NCI-H1436 (cell line): ENCODE measurements at places on chromosomes 2 and 18.

GRCh38 chr18:77249569-77250500, at the start of gene GALR1:
Gene GALR1 (plus strand): TSS chr18:77249848. CDS start chr18:77250549, 701 bp downstream.
- DNase-seq = no peak

DNA sequence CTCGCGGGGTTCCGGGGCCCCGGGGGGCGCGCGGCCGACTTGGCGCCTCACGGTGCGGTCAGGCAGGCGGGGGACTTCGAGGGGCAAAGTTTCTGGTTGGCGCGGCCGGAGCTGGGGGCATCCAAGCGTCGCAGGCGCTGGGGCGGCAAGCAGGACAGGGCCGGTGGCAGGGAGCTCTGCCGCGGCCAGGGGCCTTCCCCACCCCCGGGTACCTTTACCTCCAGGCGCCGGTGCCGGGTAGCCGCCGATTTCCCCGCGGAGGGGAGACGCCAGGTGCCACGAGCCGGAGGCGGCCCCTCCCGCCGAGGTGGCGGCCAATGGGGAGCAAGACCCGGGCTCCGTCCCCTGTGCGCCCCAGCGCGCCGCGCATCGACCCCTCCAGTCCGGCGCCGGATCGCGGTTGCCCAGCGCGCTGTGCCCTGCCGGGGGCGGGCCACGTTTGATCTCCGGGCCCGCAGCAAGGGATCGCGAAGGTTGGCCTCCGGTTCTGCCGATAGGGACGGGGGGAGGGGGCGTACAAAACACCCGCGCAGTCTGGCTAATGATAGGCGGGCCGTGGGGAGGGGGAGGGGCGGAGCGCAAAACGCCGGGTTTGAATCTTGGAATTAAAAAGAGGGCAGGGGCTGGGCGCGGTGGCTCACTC, at the start of gene ST8SIA5:
Gene ST8SIA5, minus strand, starts transcription at position 495 of the 643 bp plus-strand sequence. CDS start 545 bp downstream, outside the sequence.
- DNase-seq = peak; percentile 67

GRCh38 chr2:241726459-241726858, 8.0 kb upstream of the D2HGDH start:
- DNase-seq = no peak

- DNase-seq = no peak
Observed at GRCh38 chr2:11239666-11240462, 84.6 kb downstream of the SLC66A3 start.

DNA sequence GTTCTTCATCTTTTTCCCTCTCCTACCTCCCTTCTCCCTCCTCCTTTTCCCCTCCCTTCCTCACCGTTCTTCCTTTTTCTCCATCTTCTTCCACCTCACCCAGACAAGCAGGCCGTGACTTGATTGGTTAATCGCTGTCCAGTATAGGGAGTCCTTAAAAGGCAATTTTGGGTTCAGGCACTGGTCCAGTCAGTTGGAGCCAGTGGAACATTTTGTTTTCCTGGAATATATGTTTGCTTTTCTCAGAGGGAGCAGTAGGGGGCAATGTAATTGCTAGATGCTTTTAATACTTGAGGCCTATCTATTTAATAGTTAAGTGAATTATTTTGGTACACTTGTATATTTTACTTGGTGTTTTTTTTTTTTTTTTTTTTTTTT, 15.0 kb downstream of the ELAC1 start:
- no peak for DNase-seq

DNA sequence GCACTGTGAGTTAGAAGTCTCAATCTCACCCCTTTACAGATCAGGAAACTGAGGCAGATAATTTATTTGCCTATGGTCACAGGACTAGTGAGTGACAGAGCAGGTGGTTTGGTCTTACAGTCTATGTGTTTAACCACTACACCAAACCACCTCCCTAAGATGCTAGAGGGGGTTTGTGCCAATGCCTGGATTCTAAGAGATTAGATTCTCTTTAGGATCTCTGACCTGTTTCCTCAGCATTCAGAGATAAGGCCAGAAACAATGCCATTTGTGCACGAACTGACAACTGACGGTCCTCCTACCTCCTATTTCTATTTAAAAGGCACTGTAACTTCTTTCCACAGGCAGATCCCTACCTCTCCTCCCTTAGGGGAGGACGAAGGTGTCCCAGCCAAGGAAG, 2.3 kb upstream of the SLC20A1 start:
- DNase-seq = no peak

GRCh38 chr2:107635883-107636282, 190.8 kb upstream of the RGPD4 start:
- DNase-seq = no peak

- no peak for DNase-seq
Observed at GRCh38 chr2:217655651-217656050, 347.1 kb downstream of the TNS1 start.

DNA sequence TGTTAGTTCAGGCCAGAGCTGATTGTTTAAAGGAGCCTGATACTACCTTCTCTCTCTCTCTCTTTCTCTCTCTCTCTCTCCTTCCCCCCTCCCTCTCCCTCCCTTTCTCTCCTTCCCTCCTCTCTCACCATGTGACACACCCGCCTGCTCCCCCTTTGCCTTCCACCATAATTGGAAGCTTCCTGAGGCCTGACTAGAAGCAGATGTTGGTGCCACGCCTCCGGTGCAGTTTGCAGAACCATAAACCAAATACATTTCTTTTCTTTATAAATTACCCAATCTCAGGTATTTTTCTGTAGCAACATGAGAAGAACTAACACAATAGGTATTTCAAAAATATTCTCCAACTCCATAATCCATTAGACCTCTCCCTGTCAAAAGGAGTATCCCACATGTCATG, 62.4 kb downstream of the ANKRD62 start:
- DNase-seq = no peak

GRCh38 chr18:26458526-26459232, 89.7 kb downstream of the KCTD1 start:
- no peak for DNase-seq

DNA sequence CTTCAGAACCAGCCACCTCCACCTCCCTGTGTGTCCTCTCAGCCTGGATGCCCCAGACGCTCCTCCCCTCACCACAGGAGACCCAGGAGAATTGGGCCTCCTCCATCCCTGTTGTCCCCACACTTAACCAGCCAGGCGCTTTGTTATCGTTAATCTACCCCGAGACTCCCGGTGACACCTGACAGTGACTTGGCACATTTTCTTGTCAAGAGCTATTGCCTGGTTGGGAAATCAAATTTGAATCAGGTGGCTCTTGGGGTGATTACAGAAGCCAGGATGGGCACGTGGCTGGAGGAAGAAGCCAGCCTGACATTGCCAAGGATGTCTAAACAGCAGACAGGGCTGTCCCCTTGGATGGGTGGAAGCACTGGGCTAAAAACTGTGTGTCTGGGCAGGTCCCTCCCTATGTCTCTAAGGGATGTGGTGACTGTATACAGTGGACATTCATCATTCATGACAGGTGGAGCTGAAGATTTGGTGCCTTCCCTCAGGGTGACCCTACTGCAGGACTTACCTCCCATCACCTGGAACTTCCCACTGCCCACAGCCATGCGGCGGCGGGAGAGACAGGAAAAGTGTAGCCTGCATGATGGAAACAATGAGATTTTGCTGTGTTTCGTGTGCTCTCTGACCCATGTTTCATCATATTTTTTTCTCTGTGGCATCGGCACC, 157.2 kb upstream of the CAPN13 start:
- peak; percentile 46 for DNase-seq

- DNase-seq = no peak
Observed at GRCh38 chr2:181953881-181954537, 31.6 kb upstream of the PPP1R1C start.

DNA sequence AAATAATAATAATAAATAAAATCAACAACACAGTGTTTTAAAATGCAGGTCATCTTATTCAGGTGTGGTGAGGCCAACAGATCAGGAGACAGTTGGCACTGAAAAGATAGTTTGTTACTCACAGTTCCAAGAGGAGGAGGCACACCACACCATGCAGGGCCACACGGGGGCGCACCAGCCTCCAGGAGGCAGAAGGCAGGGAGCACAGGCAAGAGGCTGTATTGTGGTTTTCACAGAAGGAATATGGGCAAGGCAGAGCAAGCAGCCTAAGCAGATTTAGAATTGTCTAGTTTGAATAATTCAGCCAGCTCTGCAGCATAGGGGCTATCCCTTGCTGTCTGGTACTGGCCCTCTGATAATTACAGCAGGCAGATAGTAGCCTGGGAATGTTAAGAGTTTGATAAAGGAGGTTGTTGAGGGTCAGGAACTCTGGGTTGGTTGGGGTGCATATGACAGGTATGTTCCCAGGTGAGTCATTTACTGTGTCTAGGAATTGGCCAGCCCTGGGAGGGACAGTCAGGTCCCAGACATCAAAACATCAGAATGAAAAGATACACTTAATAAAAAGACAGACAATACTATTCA, 31.3 kb downstream of the KIAA2012 start:
- no peak for DNase-seq

DNA sequence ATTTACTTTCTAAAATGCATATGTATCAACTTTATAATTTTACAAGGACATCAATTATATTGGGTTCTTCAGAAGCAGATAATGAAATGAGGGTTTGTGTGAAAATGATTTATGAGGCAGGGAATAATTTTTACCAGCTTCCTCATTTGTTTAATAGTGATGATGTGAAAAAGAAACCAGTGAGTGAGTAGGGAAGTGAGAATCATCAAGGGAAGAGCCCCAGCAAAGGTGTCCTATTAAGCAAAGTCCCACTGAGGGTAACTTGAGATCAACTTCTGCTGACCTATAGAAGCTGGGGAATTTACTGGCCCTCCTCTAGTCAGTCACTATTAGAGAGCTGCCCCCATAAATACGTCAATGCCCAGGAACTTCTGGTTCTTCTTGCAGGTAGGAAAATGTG, 266.8 kb upstream of the LYPD1 start:
- no peak for DNase-seq

GRCh38 chr2:155218292-155218924, 519.9 kb downstream of the KCNJ3 start:
- DNase-seq = no peak

GRCh38 chr18:1483385-1483784, 578.7 kb downstream of the ADCYAP1 start:
- no peak for DNase-seq

GRCh38 chr2:204292439-204292838, 252.8 kb upstream of the PARD3B start:
- DNase-seq = no peak

DNA sequence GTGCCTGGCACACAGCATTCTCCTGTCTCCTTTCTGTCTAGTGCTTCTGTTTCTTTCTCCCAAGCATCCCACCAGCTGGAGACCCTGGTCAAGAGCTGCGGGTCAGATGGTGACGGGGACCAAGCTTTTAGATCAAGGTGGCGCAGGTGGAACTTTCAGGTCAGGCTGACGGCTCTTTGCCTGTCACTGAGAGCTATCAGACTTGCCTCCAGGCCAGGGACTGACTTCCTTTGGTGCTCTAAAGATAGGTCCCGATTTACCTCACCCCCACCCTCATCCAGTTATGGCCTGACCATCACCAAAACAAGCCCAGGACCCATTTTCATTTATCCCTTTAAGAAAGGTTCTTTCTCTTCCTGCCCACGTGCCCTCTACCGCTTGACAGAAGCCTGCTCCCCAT, 1.2 kb upstream of the EMILIN1 start:
- no peak for DNase-seq

- DNase-seq = no peak
Observed at GRCh38 chr2:69299772-69300516, 87.1 kb downstream of the GFPT1 start.

- no peak for DNase-seq
Observed at GRCh38 chr2:222561151-222561550, 94.7 kb downstream of the FARSB start.

GRCh38 chr2:179850188-179850587, 11.2 kb downstream of the ZNF385B start:
- no peak for DNase-seq

GRCh38 chr2:69366-70344, 23.4 kb upstream of the FAM110C start:
- DNase-seq = no peak

- no peak for DNase-seq
Observed at GRCh38 chr2:36411962-36412444, 56.4 kb downstream of the CRIM1 start.

DNA sequence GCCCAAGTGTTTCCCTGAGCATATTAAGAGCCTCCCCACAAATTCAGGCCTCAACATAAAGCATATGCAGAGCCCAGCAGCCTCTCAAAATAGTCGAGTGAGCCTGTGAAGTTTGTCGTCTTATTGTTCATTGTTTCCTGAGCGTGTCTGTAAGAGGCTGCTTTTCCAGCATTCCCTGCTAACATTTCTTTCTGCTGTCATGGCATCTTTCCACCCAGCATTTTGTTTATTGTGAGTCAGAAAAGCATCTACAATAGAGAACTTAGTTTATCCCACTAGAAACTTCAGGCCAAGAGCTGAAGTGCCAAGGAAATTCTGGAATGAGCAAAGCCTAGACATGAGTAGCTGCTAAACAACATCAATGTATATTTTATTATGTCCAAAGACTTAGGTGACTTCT, 46.3 kb upstream of the STAM2 start:
- no peak for DNase-seq

DNA sequence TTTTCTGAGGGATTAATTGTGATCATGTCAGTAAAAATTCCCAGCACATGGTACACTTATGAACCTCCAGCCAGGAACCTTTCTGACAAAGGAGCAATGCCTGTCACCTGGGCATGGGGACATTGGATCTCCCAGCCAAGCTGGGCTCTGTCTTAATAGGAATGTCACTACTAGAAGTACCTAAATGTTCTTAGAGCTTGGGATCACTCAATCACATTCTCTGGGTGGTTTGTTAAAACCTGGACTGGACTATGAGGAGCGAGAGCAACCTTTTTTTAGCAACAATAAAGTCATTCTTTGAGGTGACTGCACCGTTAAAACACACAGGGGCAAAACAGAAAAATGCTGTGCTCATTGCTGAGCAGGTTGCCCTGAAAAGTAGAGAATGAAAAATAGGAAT, 6.4 kb upstream of the PPP1CB start:
- no peak for DNase-seq

- no peak for DNase-seq
Observed at GRCh38 chr18:49486134-49486533, 900 bp downstream of the C18orf32 start.

DNA sequence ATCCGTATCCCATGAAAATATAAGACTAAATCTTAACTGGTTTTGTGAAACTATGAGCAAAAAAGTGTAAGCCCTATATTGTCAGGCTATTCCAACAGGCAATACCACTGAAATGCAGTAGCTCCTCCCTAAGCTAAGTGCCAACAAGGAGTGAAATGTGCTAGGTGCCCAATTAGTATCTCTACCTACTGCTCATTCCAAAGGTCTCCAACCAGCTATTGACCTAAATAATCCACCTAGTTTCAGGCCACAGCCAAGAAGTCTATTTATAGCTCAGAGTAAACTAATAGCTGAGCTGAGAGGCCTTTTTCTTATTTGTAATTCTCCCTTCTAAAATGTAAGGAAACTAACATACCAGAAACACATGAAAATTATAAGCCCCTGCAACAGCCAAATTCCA, 482.2 kb downstream of the DCC start:
- no peak for DNase-seq

- DNase-seq = no peak
Observed at GRCh38 chr18:55487997-55488396, 100.0 kb downstream of the TCF4 start.
